ENCODE measurements at places on chromosomes 6 and 20. TPM values are rescaled to one million over a fixed set of nuclear protein-coding genes. Genes with fewer than 3 reads are reported as not detected.

The SLC22A2 gene
- total RNA-seq = not detected

- DNase-seq = no peak
These were observed 216.3 kb upstream of the FERMT1 start for GRCh38 chr20:6339176-6339575.

The IL20RA gene
- 0.33 TPM for total RNA-seq

The ZSCAN31 gene
- 5.9 TPM for total RNA-seq

- DNase-seq = peak; percentile 60
These were observed 40.9 kb downstream of the ZFP64 start for GRCh38 chr20:52150440-52151258.

DNA sequence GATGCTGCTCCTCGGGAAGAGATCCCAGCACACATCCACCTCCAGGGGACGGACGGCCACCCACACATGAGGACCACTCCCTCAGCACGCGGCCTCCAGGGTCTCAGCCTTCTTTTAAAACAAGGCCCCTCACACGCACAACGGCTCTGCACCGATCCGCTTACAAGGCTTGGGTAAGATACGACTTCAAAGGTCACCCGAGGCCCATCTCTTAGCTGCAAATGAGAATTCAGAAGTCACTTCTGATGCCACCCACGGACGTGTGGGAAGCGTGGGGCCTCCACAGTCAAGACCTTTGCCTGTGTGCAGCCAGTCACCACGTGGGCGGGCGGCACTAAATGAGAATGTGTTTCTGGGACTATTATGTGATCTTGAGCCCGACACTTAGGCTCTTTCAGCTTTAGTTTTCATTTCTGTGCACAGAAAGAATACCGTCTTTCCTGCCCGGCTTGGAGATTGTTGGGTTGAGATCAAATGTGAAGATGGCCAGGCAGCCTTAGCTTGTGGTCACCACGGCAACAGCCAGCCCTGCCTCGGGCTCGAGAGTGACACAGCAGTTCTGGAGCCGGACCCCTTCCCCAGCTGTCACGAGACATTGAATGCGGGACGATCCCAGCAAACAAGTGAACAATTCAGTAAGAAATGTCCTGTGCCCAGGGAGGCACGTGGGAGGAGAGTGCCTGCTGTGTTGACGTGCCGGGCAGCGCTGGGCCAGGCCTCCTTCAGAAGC, 91.6 kb downstream of the RAMACL start:
- no peak for DNase-seq

DNA sequence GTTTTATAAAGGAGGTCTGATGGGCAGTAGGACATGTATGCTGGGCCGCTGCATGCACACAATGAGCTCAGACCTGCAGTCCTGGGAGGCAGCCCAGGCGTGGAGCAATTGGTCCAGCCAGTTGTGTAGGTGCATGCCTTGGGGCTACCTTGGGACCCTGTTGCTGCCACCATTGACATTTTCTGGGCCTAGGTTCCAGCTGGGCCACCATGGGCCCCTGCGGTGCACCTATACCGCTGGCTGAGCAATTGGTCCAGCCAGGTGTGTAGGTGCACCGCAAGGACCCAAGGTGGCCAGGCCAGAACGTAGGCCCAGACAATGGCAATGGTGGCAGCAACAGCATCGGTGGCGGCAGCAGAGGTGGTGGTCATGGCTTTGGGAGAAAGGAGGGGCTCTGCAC, 143.9 kb downstream of the PXDC1 start:
- no peak for DNase-seq

DNA sequence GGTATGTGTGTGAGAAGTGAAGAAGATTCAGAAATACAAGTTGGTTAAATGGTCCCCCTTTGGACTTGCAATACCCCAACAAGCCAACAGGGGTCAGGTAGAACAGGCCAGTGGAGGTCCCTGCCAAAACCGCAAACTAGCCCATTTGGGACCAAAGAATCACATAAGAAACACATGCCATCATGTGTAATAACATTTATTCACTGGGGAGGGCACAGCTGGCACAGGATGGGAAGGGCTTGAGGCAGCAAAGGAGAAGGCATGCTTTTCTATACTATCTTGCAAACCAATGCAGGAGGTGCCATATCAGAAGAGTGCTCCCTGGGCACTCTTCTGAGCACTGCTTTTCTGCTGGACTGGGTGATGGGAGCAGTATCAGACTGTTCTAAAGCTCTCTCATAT, 116.1 kb upstream of the TRAF3IP2 start:
- DNase-seq = peak; percentile 73

The TAAR8 gene
- total RNA-seq = not detected

DNA sequence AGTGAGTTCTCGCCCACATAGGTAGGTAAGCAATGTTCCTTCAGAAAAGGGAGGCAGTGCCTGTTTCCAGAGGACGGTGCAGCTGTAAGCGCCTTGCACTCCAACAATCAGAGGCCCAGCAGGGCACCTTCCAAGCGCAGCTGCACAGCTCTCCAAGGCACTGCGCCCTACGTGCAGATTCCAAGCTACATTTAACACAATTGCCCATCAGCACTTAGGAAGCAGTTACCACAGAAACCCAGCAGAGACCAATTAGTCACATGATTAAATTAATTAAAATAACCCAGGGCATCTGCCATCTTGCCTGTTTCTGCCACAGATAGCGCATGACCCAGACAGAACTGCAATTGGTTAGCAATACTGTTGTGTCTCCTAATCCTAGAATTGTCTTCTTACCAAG, 65.5 kb downstream of the SOBP start:
- no peak for DNase-seq

The RNGTT gene
- 12.7 TPM for total RNA-seq

- peak; percentile 76 for DNase-seq
These were observed 37.4 kb downstream of the JAG1 start for GRCh38 chr20:10636326-10636818.

The ZNF292 gene
- 22.6 TPM for total RNA-seq

- DNase-seq = no peak
These were observed 58.0 kb upstream of the GATA5 start for GRCh38 chr20:62533591-62534495.

DNA sequence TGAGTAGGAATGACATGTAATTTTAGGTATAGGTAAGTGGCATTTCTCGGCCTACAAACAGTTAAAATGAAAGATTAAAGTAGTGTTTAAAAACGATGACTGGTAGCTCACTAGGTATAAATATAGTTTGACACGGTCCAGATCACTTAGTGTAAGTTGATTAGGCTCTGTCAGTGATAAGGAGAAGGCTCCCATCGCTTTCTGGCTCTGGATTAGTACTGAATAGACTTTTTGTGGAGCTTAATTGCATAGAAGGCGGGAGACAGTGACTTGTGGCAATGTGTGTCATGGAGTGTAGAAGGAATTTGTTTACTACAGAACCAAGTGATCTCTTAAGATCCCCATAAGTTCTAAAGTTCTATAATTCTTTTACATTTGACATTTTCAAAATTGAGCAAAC, 6.7 kb downstream of the PYGB start:
- DNase-seq = no peak

- no peak for DNase-seq
These were observed 3.3 kb downstream of the PLCB4 start for GRCh38 chr20:9071976-9072726.

The MYT1 gene
- total RNA-seq = not detected

DNA sequence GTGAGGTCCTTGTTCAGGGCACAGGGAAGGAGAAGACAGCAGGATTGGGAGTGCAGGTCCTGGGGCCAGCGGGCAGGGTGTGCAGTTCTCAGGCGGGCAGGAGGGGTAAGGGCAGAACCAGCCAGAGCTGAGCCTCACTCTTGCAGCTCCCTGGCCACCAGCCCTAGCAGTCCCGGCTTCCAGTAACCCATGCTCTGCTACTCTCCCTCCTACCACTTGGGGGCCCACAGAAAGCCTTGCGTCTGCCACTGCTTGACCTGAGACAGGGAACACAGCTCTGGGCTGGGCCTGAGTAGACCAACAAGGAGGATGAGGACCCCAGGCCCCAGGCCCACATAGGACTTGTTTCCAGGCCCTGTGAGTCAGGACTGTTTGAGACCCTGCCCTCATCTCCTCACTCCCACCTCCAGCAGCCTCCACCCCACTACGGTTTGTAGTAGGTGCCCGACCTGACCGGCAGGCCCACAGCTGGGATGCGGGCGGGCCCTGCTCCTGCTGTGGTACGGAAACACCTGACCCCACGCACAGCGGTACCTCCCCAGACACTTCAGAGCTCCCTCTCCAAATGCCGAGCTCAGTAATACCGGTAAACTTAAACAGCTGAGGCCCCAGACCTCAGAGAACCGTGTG, 39.2 kb downstream of the KCNK5 start:
- peak; percentile 9 for DNase-seq

GRCh38 chr6:21992178-21992967, 304.5 kb downstream of the PRL start:
- peak; percentile 60 for DNase-seq

DNA sequence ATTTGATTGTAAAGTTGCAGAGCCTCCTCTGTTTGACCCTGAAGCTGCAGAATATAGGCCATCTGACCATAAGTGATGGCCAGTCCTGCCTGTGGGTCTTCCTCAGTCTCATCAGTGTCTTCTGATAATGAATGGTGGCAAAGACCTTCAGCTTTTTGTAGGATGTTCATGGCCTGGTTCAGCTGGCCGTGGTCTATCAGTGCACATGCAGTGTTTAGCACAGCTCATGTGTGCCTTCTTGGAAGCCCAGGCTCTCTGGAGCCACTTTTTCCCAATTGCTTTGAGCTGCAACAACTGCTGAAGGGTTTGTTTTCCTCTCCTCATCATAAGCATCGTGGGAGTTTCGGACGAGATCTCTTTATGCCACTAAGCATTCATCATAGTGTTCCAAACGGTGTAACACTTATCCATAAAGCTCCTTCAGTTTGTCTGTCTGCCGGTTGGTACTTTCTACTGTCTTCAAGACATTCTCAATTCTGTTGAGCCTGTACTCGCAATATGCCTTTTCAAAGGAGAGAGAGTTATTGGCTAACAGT, 70.1 kb upstream of the TULP4 start:
- DNase-seq = no peak

- DNase-seq = no peak
These were observed 261.1 kb upstream of the RGS17 start for GRCh38 chr6:153392156-153392555.

GRCh38 chr6:146901940-146902816, 302.0 kb upstream of the STXBP5 start:
- DNase-seq = peak; percentile 39

The CYP39A1 gene
- 3.8 TPM for total RNA-seq

- DNase-seq = no peak
These were observed 95.2 kb upstream of the HDGFL1 start for GRCh38 chr6:22473991-22474682.

The EYA2 gene
- 1.7 TPM for total RNA-seq

The IRF4 gene
- under 0.01 TPM for total RNA-seq

- DNase-seq = no peak
These were observed 134.6 kb downstream of the SOBP start for GRCh38 chr6:107624541-107624940.

All from fibroblast of lung (primary cell).